ENCODE measurements at places on chromosomes 7 and 10.

- DNase-seq, result no peak
Observed at GRCh38 chr10:97321804-97322190, 2.7 kb downstream of the FRAT1 start.

GRCh38 chr10:95247200-95247880 is 43.5 kb downstream of the PDLIM1 start:
- no peak for DNase-seq

- no peak for DNase-seq
Observed at GRCh38 chr10:28906934-28907333, 229.6 kb downstream of the BAMBI start.

- no peak for DNase-seq
Observed at GRCh38 chr10:4684434-4684833, 141.6 kb upstream of the AKR1E2 start.

DNA sequence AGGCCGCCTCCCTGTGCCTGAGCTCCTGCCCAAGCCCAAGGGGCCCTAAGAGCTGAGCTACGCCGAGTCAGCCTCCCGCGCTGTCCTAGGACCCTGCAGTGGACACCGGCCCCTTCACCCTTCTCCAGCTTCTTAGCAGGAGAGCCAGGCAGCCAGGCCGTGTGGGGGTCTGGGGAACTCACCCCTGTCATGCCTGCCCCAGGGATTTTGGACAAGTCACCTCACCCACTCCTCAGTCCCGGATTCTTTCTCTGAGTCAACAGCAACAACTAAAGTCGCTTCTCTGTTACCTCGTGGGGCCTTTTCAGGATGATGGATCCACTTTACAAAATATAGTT is 79.3 kb downstream of the MKI67 start:
- no peak for DNase-seq

GRCh38 chr7:92657391-92657790 is 67.2 kb upstream of the FAM133B start:
- DNase-seq, result no peak

DNA sequence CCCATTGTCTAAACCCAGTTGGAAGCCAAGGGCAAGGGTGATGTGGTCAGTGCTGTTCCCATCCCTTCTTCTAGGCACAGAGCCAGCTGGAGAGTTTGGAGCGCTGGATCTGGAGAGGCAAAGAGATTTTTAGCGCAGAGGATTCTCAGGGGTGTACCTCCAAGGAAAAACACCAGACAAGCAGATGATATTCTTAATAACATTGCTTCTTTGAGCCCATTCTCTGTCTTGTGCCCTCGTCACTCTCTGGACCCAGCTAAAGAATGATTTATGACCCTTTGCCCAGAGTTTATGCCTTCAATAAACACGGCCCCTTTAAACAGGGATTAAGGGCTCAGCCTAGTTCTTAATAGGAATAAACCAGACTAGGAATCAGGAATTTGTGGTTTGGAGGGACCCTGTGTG is 4.7 kb upstream of the HIP1 start:
- no peak for DNase-seq
